ENCODE measurements at places on chromosomes 1 and 21.

GRCh38 chr1:54609301-54609921 lies 13.9 kb downstream of the FAM151A start:
- no peak for DNase-seq

DNA sequence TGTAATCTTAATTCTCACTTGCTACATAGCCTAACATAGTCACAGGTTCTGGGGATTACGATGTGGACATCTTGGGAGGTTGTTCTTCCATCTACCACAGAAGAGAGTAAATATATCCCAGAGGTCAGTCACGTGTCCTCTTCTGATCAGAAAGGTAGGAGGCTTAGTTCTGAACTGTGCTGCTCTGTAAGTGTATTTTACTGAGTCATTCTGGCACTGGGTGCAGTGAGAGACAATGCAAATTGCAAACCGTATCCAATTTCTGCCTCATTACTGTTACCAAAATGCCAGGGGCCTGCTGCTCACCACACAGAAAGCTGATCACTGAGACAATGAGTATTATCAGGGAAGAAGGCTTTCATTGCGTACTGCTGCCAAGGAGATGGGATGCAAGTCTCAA lies 104.0 kb downstream of the GABPA start:
- no peak for DNase-seq

DNA sequence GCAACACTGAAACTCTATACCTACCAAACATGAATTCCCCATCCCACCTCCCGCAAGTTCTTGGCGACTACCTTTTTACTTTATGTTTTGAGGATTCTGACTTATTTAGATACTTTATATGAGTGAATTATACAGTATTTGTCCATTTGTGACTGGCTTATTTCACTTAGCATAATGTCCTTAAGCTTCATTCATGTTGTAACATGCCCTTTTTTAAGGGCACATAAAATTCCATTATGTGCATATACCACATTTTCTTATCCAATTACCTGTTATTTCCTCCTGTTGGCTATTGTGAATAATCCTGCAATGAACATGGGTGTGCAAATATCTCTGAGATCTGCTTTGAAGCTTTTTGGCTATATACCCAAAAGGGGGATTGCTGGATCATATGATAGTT lies 22.0 kb upstream of the CHIT1 start:
- DNase-seq: no peak

DNA sequence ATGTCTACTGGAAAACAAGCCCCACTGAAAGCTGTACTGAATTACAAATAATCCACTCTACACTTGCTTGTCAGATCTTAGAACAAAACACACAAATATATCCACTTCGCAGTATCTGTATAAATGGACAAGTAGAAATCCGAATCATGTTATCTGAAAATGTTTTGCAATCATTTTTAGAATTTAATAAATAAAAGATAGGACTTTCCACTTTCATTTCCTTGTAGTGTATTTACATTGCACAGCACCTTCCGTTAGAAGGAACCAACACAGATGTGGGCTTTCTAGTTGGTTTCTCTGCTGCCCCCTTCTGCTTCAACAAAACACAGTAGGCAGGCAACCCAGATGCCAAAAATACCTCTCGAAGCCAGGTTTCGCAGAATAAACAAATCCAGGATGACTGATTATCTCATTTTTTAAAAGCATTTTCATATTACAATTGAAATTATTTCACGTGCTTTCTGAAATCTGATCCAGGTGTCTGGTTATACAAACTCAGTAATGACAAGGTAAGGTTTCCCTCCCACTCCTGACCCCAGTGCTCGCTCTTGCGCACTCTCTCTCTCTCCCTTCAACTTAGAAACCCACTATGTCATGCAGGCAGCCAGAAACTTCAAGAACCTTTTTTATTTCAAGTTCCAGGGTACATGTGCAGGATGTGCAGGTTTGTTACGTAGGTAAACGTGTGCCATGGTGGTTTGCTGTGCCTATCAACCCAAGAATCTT lies 389.9 kb downstream of the SMYD3 start:
- no peak for DNase-seq

DNA sequence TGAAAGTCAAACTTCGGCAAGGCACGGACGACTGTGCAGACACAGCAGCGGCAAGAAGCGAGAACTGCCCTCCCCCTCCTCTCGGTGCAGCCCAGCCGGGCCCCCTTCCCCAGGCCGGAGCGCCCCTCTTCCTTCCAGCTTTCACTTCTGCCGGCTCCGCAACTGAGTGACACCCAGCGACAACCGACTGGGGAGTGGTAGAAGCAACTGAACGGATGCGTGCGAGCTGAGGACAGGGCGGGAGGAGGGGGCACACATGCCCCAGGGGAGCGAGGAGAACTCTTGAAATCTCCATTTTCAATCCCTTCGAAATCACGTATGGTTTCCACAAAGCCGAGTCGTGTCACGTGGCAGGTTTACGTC lies 146.6 kb downstream of the PGBD5 start:
- no peak for DNase-seq

DNA sequence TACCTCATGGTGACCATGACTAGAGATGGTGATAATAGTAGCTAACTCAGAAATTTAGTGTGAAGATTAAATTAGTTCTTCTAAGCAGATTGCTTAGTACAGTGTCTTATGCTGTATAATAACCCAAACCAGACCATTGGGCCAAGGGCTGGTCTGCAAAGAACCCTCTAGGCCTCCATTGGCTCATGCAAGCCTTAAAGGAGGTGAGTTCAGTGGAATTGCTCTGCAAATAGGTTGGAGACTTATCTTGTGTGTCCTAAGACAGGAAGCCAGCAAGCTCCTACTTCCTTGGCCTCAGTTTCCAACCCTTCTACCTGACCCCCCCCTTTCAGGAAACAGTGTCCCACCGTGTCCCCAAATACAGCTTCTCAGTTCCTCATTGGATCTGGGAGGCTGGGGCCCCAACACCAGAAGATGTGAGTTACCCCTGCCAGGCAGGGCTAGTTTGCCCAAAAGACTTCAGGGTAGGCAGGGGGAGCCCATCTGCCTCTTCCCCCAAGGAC lies 1.9 kb upstream of the MEF2D start:
- DNase-seq: no peak

DNA sequence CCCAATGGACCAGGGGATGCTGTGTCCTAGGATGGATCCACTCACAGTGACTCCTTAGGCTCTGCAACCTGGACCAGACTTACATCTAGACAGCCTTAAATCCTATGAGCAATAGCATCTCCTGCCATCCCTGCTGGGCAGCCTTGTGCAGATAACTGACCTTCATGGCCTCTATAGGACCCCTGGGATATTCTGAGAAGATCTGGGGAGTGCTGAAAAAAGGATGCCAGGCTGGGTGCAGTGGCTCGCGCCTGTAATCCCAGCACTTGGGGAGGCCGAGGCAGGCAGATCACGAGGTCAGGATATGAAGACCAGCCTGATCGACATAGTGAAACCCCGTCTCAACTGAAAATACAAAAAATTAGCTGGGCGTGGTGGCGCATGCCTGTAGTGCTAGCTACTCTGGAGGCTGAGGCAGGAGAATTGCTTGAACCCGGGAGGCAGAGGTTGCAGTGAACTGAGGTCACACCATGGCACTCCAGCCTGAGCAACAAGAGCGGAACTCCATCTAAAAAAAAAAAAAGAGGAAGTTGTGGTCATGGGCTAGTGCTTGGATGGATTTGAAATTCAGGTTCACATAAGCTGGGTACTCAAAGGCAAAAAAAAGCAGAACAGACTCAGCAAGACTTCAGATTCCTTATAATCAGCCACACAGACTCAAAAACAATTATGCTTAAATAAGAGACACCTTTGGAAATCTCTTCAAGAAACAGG lies 10.9 kb upstream of the SH2D1B start:
- no peak for DNase-seq

DNA sequence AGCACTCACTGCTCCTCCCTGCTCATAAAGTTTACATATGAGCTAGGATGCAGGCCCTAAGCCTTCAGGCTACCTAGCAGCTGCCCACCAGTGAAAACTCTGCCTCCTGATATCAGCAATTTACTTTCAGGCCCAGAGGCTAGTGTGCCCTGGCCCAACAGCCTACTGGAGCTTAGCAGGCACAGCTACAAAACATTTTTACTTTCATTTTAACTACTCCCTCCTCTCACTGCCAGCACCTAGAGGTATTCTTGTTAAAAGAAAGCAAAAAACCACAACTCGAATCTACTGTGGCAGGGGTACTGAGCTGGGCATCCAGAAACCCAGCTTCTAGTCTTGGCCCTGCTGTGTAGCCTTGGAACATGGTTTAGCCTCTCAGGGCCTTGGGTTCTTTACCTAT lies 5.8 kb upstream of the LORICRIN start:
- no peak for DNase-seq

DNA sequence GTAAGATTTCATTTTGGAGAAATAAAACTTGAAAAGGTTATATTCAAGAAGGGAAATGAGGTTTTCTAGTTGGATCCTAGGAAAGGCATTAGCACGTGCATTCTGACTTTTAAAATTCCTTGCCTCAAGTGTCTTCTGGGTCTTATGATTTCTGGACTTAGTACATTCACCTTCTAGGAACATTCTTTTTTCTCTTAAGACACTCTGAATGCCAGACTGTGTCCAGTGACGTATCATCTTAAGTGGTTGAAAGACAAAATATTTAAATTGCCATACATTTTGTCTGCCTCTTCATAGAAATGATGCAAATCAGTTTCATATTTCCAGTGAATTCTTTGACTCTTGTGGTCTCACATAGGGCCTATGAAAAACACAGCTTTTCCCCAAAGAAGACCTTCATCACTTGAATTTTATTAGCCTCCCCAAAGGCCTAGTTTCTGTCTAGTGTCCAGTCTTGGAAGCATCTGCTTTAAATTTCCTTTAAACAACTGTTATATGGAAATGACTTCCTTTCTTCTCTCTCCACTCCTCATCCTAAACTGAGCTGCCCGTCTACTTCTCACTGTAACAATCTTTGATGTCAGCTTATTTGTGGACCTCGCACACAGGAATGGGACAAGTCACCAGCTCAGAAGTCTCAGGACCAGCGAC lies 187.2 kb downstream of the HLX start:
- DNase-seq: no peak

DNA sequence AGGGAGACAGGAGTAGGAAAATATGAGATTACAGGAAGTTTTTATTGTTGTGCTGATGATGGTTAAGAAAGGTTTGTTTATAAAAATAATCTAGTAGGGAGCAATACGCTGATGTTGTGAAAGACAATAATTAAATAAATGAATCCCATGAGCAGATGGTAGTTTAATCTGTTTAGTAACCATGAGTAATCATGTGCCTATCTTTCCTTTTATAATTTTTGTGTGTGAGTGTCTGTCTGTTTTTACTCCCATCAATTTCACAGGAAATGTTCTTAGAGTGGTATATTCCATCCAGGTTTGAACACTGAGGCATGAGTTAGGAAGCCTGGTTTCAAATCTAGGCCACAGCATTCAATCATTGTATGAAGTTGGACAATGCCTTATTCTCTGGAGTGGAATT lies 180.5 kb downstream of the OLFM3 start:
- peak; percentile 48 for DNase-seq

GRCh38 chr1:54971317-54971791 lies 9.1 kb upstream of the TMEM61 start:
- no peak for DNase-seq

DNA sequence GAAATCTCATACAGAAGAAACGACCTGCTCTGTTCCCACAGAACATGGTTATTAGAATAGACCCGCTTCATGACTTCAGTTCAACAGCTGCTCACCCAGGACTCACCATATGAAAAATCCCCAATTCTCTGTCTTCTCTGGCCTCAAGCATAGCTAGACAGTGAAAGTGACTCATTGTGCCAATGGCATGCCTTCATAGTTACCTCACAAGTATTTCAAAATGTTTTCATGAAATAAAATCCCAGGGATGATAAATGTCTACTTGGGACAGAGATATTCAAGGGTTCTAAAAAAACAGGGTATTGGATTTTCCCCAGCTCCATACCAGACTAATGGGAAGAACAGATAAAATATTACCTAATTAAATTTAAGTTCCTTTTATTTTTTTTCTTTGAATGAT lies 82.3 kb downstream of the NOTCH2 start:
- no peak for DNase-seq

DNA sequence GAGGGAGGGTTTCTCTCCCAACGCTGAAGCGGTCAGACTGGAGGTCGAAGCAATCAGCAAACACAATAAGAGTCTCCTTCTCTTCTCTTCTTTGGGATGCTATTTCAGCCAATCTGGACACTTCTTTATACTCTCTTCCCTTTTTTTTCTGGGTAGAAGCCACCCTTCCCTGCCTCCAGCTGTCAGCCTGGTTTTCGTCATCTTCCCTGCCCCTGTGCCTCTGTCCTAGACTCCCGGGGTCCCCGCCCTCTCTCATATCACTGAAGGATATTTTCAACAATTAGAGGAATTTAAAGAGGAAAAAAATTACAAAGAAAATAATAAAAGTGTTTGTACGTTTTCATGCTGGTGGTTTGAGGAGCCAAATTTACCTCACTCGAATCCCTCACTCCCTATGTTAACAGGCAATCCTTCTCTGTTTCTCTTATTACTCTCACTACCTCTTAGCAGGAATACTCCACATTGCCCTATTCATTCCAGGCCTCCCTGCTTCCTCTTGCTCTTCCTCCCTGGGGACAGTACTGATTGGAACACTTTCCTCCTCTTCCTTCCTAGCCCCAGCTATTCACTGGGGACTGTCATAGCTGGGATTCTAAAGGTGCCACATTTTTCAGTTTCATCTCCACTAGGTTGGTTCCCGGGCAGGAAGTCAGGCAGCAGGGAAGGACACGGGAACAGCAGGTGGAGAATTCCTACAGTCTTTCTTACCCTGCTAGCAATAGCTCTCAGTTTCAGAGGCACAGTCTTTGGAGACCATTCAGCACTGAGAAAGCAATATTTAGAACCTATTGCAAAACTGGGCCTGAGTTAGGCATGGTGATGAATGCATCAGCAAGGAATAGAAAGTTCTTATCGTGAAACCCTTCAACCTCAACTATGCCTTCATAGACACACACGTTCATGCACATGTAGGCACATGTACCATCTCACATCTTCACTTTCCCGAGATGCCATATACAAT lies 288.0 kb downstream of the PBX1 start:
- DNase-seq: no peak

- DNase-seq: no peak
Measured at GRCh38 chr1:163036671-163037070, 32.5 kb upstream of the RGS4 start.

GRCh38 chr1:23696335-23696989 lies 4.9 kb downstream of the RPL11 start:
- no peak for DNase-seq

DNA sequence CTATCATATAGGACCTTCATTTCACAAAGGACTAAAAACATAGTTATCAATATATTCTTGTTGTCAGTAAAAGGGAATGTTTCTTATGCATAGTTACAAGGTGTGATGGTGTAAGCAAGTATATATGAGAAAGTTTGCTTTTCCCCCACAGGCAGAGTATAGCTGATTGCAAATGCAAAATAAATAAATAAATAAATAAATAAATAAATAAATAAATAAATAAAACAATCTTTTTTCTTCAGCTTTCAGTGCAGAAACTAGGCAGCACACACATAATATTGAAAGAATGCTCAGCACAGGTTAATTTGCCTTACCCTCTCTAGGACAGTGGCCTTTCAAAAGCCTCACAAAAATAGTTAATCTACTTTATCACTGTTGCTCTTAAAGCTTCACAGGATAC lies 138.8 kb downstream of the BRINP3 start:
- DNase-seq: no peak

GRCh38 chr1:10001016-10001665 lies 4.1 kb downstream of the RBP7 start:
- DNase-seq: no peak

GRCh38 chr1:243351337-243351736 lies 95.5 kb downstream of the SDCCAG8 start:
- DNase-seq: no peak

All from NCI-H446 treated with DMSO at 0.1 percent for 48 hours (cell line).